Effector CD4-positive, alpha-beta T cell (primary cell): ENCODE measurements at places on chromosomes 3 and 15.

GRCh38 chr3:105758451-105758850, 110.4 kb downstream of the CBLB start:
- DNase-seq = no peak

- no peak for DNase-seq
These were observed 12.9 kb downstream of the POLG start for GRCh38 chr15:89321521-89322410.

DNA sequence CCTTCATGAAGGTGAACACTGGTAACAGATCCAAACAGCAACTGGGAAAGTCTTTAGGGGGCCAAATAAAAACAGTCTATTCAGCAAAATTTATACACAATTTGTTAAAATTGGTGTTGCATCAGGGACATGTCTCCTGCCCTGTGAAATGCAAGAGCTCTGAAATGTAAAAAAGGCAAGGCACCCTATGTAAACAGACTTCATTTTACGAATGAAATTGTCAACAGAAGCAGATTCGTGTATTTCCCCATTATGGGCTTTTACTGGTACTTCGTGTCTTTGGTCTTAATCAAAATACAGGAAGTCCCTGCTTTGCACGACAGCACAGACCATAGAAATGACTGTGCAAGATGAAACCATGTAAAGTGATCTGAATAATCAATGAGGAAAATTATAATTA, 127.3 kb upstream of the THBS1 start:
- DNase-seq = no peak

- DNase-seq = no peak
These were observed 49.1 kb downstream of the FBN1 start for GRCh38 chr15:48596415-48596814.

- no peak for DNase-seq
These were observed 14.6 kb upstream of the SNRPN start for GRCh38 chr15:24940236-24940635.

DNA sequence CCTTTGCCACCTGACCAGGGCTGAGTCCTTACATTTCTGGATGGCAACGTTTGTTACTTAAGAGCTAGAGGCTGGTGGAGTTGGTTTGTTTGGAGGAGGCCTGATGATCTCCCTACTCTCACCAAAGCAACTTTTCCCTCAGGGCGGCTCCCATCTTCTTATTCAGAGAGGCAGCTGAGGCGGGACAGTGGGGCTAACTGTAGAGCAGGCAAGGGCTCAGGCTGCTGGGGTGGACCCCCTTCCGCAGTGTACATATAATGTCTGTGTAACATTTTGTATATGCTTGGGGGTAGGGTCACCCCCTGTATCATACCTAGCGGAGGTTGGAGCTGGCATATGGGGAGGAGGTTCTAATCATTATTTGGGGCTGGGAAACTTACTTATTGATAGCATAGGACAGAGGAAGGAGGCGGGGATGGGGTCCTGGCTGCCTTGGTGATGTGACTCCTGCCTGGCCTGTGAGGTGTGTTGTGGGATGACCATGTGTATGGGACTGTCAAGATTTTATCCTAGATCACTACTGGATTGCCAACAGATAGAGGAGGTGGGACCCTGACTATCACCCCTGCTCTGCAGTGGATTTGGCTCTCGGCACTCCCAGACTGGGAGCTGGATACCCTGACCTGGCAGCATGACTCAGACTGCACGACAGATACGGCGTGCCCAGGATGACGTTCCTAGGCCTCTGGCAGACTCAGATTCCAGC, 52.5 kb upstream of the UBE2Q2 start:
- DNase-seq = no peak

- DNase-seq = no peak
These were observed 3.3 kb upstream of the ITPKA start for GRCh38 chr15:41490355-41490754.

GRCh38 chr15:99143655-99144610, 39.1 kb downstream of the SYNM start:
- no peak for DNase-seq

DNA sequence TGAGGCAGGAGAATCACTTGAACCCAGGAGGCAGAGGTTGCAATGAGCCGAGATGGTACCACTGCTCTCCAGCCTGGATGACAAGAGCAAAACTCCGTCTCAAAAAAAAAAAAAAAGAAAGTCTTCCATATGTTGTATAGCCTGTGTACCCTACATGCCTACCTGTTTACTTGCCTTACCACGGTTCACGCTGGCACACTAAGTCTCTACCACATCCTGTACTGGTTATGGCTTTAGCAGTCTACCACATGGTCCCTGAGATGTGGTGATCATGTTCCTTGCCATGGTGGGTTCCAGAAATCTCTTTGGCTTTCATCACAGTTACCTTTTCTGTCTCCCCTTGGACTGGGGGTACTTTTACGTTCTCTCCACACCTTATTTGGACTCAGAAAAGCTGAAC, 63.8 kb upstream of the TBC1D5 start:
- no peak for DNase-seq

- no peak for DNase-seq
These were observed 33.0 kb upstream of the GNB5 start for GRCh38 chr15:52224211-52224610.

- no peak for DNase-seq
These were observed 883 bp downstream of the MAGEF1 start for GRCh38 chr3:184710870-184711492.

GRCh38 chr3:126113733-126114442, 30.0 kb upstream of the SLC41A3 start:
- no peak for DNase-seq

- DNase-seq = no peak
These were observed 4.9 kb downstream of the HIGD1A start for GRCh38 chr3:42799376-42799775.

- no peak for DNase-seq
These were observed 1560.4 kb downstream of the OTOL1 start for GRCh38 chr3:163056874-163057497.

DNA sequence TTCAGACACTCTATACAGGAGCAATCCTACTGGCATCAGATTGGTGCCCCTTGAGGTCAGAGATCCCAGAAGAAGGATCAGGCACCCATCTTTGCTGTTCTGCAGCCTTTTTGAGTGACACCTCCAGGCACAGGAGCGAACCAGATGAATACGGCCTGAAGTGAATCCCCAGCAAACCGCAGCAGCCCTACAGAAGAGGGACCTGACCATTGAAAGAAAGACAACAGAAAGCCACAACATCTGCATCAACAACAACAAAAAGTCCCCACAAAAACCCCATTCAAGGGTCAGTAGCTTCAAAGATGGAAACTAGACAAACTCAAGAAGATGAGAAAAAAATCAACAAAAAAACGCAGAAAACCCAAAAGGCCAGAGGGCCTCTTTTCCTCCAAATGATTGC, 130.4 kb downstream of the PPM1L start:
- no peak for DNase-seq

DNA sequence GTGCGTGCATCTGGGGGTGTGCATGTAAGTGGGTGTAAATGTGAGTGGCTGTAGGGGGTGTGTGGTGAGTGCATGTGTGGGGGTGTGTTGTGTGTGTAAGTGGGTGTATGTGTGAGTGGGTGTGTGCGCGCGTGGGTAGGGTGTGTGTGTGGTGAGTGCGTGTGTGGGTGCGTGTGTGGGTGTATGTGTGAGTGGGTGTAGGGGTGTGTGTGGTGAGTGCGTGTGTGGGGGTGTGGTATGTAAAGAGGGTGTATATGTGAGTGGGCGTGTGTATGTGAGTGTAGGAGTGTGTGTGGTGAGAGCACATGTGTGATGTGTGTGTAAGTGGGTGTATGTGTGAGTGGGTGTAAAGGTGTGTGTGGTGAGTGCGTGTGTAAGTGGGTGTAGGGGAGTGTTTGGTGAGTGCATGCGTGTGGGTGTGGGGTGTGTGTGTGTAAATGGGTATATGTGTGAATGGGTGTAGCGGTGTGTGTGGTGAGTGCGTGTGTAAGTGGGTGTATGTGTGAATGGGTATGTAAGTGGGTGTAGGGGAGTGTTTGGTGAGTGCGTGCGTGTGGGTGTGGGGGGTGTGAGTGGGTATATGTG, 916 bp upstream of the CPN2 start:
- DNase-seq = no peak

- no peak for DNase-seq
These were observed 83.9 kb upstream of the CDIN1 start for GRCh38 chr15:36495456-36495991.

DNA sequence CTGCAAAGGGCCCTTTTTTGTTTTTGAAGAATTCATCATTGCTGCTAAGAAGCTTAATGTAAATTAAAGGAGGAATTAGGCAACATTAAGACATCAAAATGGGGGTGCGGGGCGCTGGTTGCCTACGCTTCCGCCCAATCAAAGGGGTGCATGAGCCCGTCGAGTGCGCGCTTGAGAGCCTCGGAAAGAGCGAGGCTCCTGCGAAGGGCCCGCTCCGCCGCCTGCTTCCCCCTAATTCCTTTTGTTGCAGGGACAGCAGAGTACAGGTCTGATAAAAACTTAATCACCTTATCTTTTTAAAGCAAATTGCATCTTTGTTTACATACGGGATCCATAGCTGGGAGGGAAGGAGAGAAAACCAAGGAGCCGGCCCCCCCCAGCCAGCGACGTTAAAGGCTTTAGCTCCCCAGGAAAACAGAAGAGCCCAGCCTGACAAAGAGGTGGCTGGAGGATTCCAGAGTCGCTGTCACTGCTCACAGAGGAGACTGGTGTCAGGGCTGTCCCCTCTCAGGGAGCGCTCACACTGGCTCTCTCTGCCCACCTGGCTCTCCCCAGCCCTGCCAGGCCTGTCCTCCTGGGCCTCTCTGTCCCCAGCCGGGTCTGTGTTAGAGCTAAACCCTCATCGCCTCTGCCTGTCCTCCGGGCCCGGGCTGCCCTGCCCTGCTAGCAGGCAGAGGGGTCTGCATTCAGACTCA, 67.3 kb downstream of the DNAJB8 start:
- no peak for DNase-seq

GRCh38 chr15:101171954-101172353, 79.9 kb downstream of the CHSY1 start:
- no peak for DNase-seq

GRCh38 chr3:115758076-115758763, 134.9 kb downstream of the GAP43 start:
- DNase-seq = no peak

GRCh38 chr3:128214056-128214455, 60.8 kb downstream of the EEFSEC start:
- no peak for DNase-seq

GRCh38 chr15:64568765-64569164, 108.4 kb downstream of the ZNF609 start:
- DNase-seq = no peak

DNA sequence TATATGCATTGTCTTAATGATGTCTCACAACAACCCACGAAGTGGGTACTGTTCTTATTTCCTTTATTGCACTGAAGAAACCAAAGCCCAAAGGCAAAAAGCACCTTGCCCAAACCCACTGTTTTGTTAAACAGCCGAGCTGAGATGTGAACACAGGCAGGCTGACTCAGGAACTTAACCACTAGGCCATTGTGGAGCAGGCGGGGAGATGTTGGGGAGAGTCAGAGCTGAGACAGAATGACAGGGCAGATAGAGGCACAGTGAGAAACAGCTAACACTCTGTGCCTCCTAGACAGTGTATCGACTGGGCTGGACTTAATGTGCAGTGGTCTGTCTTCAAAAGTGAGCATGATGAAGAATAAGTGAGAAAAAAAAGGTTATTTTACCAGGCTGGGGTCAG, 56.5 kb downstream of the RPLP1 start:
- DNase-seq = no peak

DNA sequence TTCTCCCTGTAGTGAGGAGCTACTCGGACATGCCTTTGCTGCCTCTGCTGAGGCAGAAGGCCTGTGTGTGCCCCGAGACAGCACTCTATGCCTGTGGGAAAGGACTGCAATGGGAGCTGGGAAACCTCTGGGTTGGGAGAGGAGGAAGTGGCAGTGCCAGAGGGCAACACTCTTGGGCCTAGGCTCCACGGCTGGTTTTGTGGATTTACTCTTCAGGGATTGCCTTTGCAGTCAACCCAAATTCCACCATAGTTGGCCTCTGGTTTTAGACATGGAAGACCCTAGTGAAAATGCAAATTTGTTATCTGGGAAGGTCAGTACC, 46.8 kb downstream of the ITGA11 start:
- no peak for DNase-seq

- DNase-seq = no peak
These were observed 135.5 kb upstream of the SGO1 start for GRCh38 chr3:20321391-20322047.

- no peak for DNase-seq
These were observed 1.5 kb downstream of the SLC15A2 start for GRCh38 chr3:121895736-121896135.

DNA sequence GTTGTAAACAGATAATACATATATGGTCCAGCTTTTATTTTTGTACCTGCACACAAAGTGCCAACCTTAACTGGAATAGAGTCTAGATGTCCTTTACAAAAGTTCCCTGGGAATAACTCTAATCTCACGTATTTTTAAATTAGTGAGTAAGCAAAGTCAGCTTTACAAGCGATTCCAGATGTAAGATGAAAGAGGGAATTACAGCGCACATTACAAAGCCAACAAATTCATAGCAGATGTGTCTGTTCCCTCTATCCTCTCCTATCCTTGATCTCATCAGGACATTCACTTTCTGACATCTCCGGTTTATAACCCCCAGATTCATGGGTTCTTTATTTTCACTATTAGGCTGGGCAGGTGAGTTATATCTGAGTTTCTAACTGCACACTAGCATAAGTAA, 406.8 kb upstream of the ZNF385D start:
- DNase-seq = no peak

DNA sequence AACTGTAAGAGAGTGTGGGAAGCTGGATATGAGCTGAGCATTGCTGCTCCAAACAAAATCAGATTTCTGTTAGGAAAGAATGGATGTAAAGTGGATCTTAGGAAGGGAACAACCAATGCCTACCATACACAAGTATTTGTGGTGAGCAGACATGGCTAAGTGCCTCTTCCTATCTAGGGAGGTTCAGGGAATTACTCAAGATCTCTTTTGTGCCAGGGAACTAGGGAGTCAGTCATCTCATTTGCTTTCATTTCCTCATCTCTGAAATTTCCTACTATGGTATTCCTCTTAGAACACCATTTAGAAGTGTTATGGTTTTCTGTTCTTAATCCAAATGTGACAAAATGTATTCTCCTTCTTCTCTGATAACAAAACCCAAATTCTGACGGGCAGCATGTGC, 396.5 kb downstream of the FHIT start:
- no peak for DNase-seq
